GM13976 (cell line): ENCODE measurements at places on chromosomes 7 and 10.

DNA sequence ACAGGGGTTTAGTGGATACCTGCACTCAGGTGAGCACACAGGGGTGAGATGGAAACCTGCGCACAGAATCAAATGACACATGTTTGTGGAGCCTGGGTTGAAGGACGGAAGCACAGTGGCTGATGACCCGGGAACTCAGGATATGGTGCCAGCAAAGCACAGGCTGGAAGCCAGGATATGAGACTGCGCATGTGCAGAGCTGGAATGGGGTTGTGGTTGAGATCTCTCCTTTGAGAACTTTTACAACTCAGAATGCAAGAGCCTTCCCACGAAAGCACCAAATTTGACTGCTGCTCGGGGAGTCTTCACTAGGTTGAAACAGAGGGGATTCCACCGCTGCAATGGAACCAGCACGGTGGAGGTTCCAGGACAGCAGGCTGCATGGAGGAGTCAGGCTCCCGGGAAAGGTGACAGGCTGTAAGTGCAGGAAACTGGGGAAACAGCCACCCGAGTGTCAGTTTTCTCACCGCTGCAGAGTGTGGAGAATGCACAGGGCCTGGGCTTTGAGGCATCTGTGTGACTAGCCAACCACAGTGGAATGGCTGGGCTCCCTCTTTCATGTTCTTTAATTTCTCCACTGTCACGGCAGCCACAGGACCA, 133.4 kb upstream of the TCERG1L start:
- DNase-seq, result no peak

- no peak for DNase-seq
Observed at GRCh38 chr7:148265896-148266295, 324.7 kb upstream of the C7orf33 start.

GRCh38 chr7:42283553-42283952, 46.5 kb upstream of the GLI3 start:
- DNase-seq, result no peak

GRCh38 chr7:144011458-144012230, 11.5 kb downstream of the OR6B1 start:
- no peak for DNase-seq

DNA sequence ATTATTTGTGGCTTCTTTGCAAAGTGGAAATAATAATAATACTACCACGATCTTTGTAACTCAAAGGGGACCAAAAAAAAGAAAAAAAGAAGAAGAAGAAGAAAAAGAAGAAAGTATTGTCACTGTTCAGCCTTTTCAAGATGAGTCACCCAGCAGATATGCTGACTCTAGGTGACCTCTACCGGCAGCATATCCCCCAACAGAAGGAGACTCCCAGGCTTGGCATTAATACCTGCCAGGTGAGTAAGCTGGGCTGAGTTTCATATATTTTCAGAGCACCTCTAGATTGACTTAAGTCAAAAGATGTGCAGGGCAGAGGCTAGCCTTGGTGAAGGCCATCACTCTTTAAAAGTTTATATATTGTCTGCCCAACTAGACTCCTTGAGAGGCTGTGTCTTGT, 30.4 kb upstream of the GPR26 start:
- DNase-seq, result no peak

GRCh38 chr10:29078919-29079318, 210.0 kb upstream of the LYZL1 start:
- no peak for DNase-seq

GRCh38 chr7:90472805-90473540, 3.5 kb downstream of the PTTG1IP2 start:
- DNase-seq, result no peak

DNA sequence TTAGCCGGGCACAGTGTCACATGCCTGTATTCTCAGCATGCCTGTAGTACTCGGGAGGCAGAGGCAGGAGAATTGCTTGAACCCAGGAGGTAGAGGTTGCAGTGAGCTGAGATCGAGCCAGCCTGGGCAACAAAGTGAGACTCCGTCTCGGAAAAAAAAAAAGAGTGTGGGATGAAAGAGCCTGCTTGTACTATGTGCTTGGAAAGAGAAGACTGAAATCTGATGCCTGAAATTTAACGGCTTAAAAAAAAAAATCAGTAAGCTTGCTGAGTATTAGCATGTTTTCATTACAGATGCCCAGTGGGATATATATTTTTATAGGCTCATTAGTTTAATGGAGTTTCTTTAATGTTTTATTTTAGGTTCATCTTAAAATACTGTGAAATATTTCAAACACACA, 4.2 kb downstream of the NT5C2 start:
- DNase-seq, result no peak

DNA sequence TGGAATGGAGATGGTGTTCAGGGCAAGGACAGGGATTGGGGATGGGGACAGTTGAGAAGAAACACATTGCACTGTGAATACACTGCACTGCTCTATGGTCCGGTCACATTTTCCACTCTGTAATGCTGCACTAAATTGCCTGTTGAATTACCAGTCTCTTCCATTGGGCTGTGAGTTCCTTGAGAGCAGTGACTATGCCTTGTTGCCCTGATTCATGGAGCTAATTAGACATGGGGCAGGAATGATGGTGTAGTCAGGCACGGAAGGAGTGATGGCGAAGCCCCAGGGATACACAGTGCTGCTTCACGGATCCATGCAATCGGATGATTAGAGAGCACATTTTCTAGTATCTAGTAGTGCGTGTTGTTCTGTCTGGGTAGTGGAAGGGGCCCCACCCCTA, 25.4 kb upstream of the GPAM start:
- DNase-seq, result no peak

GRCh38 chr7:33624215-33624614, 281.1 kb upstream of the BMPER start:
- no peak for DNase-seq

GRCh38 chr7:8507566-8507965, 74.2 kb downstream of the NXPH1 start:
- DNase-seq, result no peak

- no peak for DNase-seq
Observed at GRCh38 chr7:141652691-141653090, 49.3 kb downstream of the DENND11 start.

DNA sequence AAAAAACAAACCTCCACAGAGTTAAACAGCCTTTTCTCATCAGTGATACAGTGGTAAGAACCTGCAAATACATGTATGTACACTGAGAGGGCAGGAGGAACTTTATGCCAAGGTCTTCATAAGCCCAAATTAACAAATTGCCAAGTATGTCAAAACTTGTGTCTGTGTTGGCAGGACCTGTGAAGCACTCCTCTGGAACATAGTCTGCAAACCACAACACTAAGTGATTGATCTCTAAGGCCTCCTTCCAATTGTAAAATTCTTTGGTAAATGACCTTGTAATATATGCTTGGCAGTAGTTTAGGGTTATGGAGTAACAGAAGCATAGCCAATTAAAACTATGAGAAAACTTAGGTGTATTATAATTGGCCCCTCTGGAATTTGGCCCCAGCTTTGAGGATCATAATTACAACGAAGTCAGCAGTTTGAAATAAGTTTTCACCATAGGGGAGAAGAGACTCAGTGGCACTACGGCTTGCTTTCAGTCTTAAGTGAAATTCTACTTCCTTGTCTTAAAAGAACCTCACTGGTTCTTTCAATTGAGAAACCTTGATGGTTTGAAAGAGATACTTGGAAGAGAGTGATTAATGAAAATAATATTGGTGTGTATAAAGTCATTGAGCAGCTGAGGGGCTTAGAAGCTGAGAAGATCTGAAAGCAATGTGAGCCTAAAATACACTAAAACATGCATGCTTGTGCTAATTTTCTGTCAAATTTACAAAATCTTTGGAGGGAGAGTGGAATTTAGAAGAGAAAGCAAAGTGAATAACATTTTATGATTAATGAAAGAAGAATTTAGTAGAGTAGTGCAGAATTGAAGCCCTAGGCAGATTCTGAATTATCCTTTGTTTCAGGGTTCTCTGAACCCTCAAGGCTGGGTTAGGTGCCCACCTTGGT, 57.6 kb downstream of the CNNM2 start:
- DNase-seq, result no peak

DNA sequence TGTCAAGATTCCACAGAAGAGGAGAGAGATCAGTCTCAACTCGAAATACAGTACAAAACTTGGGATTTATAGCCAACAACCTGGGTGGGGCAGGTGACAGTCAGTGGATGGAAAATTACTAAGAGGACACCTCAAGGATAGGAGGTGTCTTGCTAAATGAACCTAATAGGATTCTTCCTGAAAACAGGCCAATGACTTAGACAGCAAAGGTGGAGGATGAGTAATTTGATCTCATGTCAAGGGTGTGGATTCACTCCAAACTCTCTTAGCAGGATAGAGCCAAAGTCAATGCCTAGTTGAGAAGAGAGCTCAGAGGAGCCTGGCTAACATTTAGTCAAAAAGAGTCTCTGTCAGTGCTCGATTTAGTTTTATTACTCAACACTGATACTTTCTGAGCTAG, 106.7 kb upstream of the INSYN2A start:
- DNase-seq, result no peak

DNA sequence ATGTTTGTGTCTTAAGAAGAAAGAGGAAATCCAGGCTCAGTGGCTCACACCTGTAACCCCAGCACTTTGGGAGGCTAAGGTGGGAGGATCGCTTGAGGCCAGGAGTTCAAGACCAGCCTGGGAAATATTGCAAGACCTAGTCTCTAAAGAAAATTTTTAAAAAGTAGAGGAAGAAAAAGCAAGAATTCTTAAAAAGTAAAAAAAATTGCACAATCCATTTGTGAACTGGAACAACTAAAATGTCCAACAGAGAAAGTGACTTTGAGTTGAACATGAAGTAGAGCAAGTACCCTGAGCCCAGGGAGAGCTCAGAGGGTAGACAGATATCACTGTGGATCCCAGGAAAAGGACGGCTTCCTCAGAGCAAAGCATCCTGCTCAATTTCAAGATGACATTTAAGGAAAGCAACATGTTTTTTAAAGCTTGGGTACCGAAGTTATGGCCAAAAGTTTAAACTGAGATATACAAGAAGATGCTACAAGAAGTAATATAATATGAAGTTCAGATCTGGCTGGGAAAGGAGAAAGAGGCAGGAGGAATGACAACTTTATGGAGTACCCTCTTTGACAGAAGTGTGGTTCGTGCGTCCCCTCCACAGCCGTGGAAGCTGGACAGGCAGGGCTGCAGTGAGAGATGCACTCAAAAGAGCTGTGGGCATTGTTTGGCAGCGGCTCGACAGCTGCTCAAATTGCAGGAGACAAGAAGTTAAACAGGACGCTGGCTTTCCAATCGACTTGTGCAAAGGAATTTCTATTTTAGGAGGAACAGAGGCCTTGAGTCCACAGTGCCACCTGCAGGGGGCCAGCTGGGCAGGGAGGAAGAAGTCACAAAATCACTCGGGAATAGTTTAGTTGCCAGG, 201.3 kb downstream of the JCAD start:
- DNase-seq, result no peak

- DNase-seq, result no peak
Observed at GRCh38 chr10:96596422-96597407, 9.9 kb upstream of the TM9SF3 start.

DNA sequence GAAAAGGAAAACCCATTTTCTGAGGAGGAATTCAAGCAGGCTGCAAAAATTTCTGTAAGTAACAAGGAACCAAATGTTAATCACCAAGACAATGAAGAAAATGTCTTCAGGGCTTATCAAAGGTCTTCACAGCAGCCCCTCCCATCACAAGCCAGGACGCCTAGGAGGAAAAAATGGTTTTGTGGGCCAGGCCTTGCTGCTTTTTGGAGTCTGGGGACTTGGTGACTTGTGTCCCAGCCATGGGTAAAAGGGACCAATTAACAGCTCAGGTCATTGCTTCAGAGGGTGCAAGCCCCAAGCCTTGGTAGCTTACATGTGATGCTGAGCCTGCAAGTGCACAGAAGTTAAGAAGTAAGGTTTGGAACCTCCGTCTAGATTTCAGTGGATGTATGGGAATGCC, 55.7 kb upstream of the FOXP2 start:
- no peak for DNase-seq

DNA sequence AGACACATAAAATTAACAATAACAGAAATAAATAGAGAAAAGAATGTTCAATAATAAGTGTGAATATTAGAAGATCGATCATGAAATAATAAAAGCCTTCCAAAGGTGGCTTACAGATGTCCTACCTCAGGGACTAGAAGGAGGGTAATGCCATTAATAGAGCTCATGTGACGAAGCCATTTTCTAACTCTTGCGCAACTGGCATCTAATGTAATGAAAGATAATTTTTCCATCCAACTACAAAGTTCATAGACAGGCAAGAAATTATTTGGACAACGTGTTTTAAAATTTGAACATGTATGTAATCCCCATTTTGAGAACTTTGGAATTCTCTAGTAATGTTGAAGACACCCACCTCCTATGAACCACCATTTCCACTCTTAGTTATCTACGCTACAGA, 1394.3 kb upstream of the LRRTM3 start:
- no peak for DNase-seq

DNA sequence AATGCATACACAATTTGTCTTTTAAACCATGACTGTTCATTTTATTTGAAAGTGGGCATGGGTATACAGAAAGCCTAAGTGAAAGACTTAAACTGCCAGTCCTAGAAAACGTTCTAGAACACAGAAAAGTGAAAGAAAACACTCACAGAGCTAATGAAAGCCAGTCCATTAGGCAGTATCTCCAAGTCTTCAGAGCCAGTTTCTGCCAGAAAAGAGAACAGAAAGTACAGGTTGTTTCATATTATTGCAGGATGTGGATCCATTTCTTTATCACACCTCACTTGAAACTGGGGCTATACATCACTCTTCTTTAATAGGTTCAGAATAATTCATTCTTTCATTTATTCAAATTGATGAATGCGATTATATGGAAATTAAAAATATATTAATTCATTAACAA, 7.7 kb downstream of the PON1 start:
- DNase-seq, result no peak

- no peak for DNase-seq
Observed at GRCh38 chr10:6665847-6666246, 85.8 kb upstream of the PRKCQ start.

- DNase-seq, result no peak
Observed at GRCh38 chr7:107850643-107851042, 40.3 kb upstream of the DLD start.

- DNase-seq, result no peak
Observed at GRCh38 chr10:131822692-131823245, 78.0 kb upstream of the PPP2R2D start.

- DNase-seq, result no peak
Observed at GRCh38 chr10:132198068-132198370, 11.3 kb downstream of the DPYSL4 start.

- DNase-seq, result no peak
Observed at GRCh38 chr10:68296843-68297663, 34.8 kb upstream of the HNRNPH3 start.

DNA sequence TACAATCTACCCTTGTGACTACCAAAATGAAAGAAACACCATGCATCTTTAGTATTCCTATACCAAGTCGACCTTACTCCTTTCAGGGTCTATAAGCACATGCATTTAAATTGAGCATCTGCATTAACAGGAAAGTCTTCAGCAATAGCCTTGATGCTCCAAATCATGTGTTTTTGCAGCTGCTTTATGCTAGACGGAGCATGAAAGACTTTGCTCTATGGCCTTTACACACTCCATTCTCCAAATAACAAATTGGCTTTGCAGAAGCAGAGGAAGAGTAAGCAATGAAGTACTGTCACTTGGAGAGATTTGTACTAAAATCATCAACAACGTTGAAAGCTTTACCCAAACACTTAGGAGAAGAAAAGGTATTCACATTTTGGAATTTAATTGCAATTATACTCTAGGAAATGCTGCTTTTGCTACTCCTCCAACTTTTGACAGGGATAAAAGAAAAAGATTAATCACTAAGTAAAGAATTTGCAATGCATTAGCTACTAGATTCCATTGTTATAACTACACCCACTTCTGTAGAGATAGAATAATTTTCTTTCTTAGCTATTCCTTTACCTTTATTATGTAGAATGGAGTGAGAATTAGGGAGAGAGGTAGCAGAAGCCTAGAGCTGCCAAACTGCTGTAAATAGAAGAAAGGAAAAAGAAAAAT, 131.8 kb downstream of the SEMA3E start:
- DNase-seq, result no peak

GRCh38 chr7:104529567-104529966, 201.2 kb downstream of the LHFPL3 start:
- DNase-seq, result no peak
